Stimulated activated memory B cell treated with anti-CD40 and anti-IgM and Interleukin-4, amounts not matched to agents 10 μg/mL and 1 μg/mL and 100 μg/mL, for 72 hours (primary cell): ENCODE measurements at places on chromosomes 4 and X.
A peak's percentile ranks its signal among the peaks of the same experiment; 100 is the strongest.

DNA sequence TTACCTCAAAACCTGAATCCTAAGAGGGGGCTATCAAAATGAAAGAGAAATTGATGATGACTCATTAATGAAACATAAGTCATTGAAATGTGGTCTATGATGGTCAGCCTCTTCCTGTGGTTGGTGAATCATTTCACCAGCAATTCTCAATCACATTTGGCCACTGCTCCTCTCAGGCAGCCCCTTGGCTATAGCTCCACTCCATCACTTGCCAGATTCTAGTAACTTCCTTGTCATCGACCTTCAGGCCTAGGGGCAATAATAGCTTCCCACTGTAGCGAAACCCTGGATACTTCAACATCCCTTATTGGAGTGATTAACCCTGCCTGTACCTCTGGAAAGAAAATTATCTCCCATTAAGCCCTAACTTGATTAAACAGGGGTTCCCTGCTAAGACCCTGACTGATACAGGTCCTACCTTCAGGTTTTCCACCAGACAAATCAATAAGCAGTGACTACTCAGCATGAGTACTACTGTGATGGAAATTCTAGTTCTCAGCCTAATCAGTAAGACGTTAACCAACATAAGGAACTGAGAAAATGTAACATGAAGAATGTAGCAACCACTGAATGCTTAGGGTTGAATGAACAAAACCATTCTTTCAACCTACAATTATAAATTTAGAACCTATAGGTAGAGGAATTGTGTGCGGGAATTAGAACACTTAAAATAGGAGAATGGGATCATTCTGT, 30.4 kb downstream of the ADH7 start:
- peak; percentile 84 for ATAC-seq

GRCh38 chr4:147096667-147097604, 151.3 kb upstream of the TTC29 start:
- ATAC-seq, result no peak

GRCh38 chr4:187183346-187183745, 459.7 kb upstream of the FAT1 start:
- ATAC-seq, result no peak

- peak; percentile 52 for ATAC-seq
Observed at GRCh38 chr4:54658252-54659093, 716 bp downstream of the KIT start.

- ATAC-seq, result no peak
Observed at GRCh38 chrX:132482632-132483031, 6.2 kb downstream of the MBNL3 start.

- ATAC-seq, result no peak
Observed at GRCh38 chr4:128930051-128930450, 120.6 kb downstream of the JADE1 start.

DNA sequence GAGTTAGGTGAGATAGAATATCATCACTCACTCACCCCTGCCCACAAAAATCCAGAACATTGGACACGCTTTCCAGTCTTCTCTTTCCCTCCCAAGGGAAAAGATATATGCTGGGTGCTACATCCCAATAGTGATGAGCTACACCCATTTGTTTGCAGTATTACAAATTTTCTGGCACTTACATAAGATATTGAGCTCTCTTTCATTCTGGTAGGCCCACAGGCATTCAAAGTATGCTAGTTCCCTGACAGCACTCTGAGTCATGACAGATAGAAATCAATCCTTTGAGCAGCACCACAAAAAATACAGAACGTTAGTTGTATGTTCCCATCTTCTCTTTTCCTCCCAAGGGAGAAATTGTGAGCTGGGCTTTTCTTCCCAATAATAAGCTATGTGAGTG, 477.6 kb upstream of the GRID2 start:
- no peak for ATAC-seq

- ATAC-seq, result no peak
Observed at GRCh38 chr4:187077744-187078401, 354.2 kb upstream of the FAT1 start.

- no peak for ATAC-seq
Observed at GRCh38 chr4:34112573-34112972, 2131.7 kb downstream of the ARAP2 start.

- ATAC-seq, result no peak
Observed at GRCh38 chr4:80197601-80198440, 518 bp downstream of the PRDM8 start.

DNA sequence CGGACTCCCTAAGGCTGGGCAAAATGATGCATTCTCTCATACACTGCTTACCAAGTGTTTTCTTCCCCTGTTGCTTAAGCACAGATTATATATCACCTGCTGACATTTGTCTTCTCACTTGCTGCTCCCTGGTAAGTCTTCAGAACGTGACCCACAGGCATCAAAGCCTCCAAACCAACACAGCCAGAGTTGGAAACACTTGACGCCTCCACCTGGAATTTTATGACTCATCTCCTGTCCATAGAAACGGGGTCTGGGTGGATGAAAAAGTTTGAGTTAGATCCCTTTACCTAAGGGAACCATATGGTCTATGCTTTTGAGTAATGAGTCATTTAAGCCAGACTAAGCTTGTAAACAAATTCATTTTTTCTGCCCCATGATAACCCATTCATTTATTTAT, 251.6 kb downstream of the USP46 start:
- ATAC-seq, result no peak

GRCh38 chrX:107676559-107677378, 48.5 kb downstream of the PRPS1 start:
- ATAC-seq, result peak; percentile 39

DNA sequence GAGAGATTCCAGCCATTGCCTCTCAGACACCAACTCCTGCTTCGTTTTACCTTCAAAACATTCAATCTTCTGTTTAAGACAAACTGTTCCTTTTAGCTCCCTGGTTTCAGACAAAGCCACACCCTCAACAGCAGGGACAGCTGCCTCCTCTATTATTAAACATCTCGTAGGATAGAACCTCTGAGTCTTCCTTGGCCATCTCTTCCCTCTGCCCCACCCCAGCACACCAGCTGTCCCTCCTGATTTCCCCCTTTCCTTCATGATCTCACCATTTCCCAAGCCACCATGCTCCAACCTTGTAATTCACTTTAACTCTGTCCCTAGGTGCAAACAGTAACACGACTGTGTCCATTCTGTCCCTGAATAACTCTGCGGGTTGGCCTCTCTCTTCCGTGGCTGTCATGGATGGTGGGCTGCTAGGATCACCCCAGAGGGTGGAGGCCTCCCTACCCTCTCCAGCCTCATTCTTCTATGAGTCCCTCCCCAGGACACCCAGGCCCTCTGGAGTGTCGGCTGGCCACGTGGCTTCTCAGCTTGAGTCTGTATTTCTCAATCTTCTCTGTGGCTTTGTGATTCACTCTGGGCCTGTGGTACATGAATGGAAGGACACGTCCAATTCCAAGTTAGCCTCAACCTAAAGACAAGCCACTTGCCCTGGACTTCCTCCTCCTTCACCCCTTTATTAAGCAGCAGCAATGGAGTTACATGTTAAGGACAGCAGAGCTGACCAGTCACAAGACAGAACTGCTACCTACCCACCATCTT, 349.9 kb downstream of the FBXW7 start:
- ATAC-seq, result no peak

DNA sequence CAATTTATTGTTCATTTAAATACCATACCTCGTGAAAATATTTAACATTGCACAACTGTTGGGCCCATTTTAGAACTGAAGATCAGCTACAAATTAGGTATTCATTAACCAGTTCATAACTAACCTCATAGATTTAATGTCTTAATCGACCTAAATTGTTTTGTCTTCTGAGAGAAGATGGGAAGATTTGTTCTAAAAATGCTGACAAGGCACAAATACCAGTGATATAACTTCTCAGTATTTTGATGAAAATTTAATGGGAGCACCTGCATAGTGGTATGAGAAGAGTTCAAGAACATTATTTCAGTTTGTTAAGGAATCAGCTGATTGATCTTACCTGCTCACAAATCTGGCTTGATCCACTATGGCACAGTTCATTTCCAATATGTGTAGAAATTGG, 33.9 kb downstream of the POF1B start:
- no peak for ATAC-seq

- peak; percentile 36 for ATAC-seq
Observed at GRCh38 chr4:75878246-75878756, 24.0 kb downstream of the PPEF2 start.

GRCh38 chr4:113781439-113782040, 20.0 kb upstream of the CAMK2D start:
- no peak for ATAC-seq

- no peak for ATAC-seq
Observed at GRCh38 chrX:130846746-130847145, 56.3 kb downstream of the ENOX2 start.

- no peak for ATAC-seq
Observed at GRCh38 chr4:48225368-48226141, 44.1 kb downstream of the TEC start.

DNA sequence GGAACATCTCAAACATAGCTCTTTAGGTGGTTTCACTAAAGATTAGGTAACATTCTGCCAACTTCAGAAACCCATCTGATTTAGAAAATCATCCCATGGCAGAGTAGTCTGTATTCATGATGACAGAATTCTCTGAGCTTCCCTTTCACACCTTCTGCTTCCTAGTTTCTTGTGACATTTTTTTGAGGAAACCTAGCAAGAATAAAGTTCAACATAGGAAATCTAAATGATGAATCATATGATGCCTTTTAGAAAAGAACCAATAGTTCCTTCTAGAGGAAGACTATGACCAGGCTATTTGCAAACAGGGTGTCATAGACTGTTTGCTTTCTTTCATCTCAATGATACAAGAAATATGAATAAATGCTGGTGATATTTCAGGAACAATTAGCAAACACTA, 49.8 kb upstream of the CAMK2D start:
- ATAC-seq, result no peak

DNA sequence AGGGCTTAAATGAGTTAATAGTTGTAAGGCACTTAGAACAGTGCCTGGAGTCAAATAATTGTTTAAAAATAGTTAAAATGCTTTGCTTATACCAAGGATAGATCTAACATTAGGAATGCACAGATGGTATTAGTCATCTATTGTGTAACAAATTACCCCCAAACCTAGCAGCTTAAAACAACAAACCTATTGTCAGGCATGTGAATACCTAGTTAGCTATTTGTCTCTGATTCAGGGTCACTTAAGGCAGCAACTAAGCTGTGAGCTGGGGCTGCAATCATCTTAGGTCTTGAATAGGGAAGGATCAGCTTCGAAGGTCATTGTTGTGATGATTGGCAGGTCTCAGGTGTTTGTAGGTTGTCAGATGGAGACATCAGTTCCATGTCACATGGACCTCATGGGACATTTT, 42.4 kb upstream of the AGA start:
- ATAC-seq, result no peak

GRCh38 chr4:30265716-30266115, 454.5 kb upstream of the PCDH7 start:
- no peak for ATAC-seq

- no peak for ATAC-seq
Observed at GRCh38 chr4:121112530-121112929, 40.2 kb upstream of the NDNF start.

GRCh38 chr4:68342134-68342533, 7.8 kb downstream of the YTHDC1 start:
- ATAC-seq, result no peak

DNA sequence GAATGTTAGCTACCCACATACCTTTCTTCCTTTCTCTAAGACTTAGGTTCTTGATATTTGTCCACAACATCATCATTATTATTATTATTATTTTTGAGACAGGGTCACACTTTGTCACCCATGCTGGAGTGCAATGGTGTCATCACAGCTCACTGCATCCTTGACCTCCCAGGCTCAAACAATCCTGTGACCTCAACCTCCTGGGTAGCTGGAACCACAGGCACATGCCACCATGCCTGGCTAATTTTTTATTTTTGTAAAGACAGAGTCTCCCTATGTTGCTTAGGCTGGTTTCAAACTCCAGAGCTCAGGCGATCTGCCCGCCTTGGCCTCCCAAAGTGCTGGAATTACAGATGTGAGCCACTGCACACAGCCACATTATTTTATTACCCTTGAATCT, 119.0 kb downstream of the CBR4 start:
- ATAC-seq, result no peak

GRCh38 chr4:145177511-145177905, 2.9 kb downstream of the OTUD4 start:
- no peak for ATAC-seq

DNA sequence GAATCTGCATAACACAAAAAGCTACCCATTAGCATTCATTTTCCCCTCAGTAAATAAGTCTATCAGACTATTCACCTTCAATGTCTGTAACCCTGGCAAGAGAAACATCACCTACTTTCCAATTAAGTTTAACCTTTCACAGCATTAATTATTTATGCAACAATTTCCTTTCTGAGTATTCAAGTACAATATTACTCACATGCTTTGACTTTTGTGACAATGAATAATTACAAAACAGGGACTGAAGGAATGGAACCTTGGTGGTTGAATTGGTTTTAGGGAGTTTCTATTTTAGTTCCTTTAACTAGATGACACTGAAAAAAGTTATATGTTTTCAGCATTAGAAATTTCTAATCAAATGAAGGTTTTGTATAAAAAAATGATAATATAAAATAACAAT, 932.3 kb upstream of the EPHA5 start:
- no peak for ATAC-seq

- no peak for ATAC-seq
Observed at GRCh38 chr4:75308049-75308448, 206.2 kb downstream of the RCHY1 start.

- ATAC-seq, result peak; percentile 50
Observed at GRCh38 chrX:66023385-66024091, 16.3 kb downstream of the VSIG4 start.

- ATAC-seq, result no peak
Observed at GRCh38 chr4:86831262-86832130, 17.7 kb downstream of the SLC10A6 start.

- ATAC-seq, result no peak
Observed at GRCh38 chr4:183413234-183414200, 30.9 kb upstream of the CDKN2AIP start.

DNA sequence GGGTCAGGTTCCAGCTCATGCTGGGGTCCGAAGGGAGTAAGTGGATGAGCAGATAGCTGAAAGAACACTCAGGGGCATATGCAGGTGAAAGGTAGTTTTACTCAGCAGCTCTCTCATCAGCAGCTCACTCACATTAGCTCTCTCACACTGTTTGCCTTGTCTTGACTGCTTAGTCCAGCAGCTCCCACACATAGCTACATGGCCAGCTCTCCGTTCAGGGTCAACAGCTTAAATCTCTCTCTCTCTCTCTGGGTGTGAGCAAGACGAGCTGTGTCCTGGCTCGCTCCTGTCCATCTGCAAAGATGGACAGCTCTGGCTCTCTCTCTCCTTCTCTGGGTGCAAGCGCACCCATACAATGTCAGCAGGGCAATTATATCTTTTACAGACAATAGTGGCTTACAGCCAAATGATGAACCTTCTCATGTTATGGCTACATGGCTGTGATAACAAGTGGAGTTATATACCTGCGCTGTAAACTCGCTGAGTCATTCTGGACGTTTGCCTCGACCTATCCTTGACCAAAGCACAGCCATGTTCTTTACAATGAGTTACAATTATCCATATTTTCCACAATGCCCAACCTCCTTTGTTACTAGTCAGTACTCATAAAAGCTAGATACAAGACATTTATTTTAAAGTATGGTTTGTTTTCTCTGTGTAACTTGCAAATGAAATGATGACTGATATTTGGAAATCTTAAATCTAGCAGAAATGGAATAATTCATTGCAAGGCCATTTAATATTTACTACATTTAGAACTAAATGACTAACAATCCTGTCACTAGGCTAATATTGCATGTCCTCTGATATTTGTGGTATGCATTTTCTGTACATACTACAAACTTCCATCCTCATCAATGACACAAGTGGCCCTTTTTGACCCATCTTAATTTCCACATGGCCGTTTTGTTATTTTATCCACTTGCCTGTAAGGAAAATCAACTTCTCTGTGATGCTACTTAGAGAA, 9.3 kb downstream of the PAPSS1 start:
- ATAC-seq, result no peak
